Activated T-helper 1 cell treated with Interleukin-2 at 50 U/mL for 16 hours (primary cell): ENCODE measurements at places on chromosomes 1 and 21.
A peak's percentile ranks its signal among the peaks of the same experiment; 100 is the strongest.

DNA sequence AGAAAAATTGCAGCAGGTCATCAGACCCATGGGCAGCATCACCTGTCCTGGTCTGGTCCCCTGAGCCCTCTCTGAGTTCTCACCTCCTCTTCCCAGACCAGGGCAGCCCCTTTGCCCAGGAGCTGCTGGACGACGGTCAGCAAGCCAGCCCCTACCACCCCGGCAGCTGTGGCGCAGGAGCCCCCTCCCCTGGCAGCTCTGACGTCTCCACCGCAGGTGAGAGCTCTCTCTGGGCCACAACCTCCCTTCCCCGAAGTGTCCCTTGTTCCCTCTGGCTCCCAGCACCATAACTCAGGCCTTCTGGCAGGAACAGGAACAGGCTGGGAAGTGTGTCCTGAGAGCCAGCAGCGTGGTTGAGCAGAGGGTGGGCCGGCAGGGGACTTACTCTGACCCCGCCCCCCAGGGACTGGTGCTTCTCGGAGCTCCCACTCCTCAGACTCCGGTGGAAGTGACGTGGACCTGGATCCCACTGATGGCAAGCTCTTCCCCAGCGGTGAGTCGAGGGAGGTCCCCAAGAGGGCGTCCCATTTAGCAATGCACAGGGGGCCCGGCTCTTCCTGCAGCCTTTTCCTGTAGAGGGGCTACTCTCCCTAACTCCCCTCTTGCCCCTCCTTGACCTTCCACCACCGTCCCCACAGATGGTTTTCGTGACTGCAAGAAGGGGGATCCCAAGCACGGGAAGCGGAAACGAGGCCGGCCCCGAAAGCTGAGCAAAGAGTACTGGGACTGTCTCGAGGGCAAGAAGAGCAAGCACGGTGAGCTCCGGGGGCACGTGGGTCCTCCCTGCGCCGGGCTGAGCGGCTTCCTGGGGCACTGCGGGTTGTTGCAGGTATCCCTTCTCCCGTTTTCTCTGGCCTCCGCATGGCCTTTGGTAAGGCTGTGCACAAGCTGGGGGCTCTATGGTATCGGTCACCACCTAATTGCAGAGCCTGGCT is 2.4 kb downstream of the ELF3 start:
- DNase-seq = no peak

DNA sequence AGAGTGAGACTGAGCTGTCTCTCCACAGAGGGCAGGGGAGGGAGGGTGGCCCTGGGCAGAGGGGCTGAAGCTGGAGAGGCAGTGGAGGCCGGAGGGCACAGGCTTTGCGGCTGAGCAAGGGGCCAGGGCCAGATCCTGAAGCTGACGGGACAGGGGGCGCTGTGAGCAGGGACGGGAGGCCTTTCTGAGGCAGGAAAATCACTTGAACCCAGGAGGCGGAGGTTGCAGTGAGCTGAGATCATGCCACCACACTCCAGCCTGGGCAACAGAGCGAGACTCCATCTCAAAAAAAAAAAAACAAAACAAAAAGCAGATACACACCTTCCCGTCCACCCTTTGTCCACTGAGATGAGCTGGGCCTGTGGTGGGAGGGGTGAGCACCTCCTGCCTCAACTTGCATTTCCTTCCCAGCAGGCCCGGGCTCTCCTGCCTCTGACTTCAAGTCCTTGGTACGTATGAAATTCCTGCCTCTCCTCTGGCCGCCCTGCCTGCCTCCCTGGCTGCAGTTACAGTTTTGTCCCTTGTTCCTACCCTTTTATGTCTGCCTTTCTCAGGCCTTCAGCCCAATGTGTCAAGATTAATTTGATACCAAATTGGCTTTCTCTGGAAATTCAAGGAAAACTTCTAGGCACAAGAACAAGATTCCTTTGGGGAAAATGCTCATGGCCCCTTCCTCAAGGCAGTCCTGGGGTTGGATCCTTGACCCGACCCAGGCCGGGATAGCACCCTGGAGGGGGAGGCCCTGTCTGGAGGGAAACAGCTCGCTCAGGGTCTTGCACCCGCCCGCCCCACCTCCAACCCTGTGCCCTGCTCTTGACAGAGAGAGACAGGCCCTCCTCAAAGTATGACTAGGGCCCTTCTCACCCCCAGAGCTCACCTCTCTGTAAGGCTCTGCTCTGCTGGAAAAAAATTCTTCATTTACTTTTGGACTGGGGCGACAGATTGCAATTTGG is 11.2 kb upstream of the ADAMTSL4 start:
- DNase-seq = no peak

DNA sequence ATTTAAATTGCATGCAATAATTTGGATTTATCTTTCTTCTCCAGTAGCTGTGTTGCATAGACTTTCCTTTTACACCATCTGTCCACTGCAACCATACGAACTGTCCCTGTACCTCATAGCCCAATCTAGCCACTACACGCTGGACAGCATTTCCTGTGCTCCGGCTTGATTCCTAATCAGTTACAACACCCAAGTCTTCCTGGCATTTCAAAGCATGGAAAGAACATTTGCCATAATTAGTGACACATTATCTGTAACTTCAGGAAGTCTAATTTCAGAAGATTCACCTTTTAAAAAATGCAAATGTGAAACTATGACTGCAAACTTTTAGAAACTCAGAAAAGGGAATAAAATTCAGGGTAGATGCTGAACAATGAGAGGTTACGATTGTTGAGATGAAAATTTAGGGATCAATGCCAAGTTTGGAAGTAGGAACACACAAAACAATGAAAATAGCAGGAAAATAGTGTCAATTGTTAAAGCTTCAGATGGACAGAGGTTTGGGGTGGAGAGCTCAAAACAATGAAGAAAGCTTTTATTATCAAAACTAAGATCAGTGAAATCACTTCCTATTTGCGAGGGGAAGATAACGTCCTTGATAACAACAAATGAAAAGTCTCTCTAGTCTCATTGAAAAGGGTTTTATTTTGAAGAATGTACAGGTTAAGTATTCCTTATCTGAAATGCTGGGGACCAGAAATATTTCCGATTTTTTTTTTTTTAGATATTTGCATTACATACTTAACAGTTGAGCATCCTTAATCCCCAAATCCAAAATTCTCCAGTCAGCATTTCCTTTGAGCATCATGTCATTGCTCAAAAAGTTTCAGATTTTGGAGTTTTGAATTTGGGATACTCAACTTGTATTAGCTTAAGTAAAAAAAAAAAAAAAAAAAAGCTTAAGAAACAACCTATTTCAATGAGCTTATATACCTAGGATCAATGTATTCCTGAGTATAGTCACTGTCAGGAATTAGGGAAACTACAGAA is 107.3 kb downstream of the FNBP1L start:
- no peak for DNase-seq

DNA sequence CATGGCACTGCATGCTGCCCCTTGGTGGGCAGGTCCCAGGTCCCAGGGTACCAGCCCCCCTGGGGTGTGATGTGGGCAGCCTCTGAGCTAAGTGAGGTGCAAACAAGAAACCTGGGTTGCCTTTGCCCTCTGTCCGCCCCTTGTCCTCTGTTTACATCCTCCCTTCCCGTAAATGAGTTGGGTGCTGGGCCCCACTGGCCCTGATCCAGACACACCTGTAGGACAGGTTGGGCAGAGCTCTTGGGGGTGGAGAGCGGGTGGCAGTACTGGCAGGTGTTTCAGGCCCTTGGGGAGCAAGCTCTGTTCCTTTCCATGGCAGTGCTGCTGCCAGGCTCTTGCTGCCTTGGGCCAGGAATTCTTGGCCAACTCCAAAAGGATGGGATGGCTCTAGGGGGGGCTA is 35.8 kb downstream of the ELF3 start:
- no peak for DNase-seq

DNA sequence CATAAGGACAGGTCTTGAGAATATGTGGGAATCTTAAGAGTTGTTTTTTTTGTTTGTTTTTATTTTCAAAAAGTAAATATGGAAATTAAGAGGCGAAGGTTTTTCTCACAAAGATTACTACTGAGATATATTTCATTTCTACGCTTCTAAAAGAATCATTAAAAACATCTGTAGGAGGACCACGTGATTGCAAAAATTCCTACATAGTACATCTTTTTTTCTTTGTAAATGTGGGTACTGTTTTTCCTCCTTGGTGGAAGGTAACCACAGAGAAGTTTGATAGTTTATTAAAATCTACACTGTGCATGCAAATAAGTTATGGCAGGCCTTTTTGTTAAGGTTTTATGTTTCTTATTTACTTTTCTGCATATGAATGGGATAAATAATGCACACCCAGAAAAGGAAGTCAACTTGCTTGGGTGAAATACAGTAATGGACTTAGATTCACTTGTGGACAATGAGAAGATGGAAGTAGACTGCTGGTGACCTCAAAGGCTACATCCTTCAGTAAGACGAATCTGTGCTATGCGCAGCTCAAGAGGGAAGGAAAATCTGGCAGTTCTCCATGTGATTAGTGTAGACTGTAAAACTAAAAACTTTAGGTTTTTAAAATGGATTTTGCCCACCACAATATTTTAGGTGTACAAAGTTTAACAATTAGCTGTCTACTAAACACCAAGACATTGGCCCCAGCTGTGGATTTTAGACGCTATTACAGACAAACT is 2.0 kb downstream of the AK5 start:
- DNase-seq = no peak

DNA sequence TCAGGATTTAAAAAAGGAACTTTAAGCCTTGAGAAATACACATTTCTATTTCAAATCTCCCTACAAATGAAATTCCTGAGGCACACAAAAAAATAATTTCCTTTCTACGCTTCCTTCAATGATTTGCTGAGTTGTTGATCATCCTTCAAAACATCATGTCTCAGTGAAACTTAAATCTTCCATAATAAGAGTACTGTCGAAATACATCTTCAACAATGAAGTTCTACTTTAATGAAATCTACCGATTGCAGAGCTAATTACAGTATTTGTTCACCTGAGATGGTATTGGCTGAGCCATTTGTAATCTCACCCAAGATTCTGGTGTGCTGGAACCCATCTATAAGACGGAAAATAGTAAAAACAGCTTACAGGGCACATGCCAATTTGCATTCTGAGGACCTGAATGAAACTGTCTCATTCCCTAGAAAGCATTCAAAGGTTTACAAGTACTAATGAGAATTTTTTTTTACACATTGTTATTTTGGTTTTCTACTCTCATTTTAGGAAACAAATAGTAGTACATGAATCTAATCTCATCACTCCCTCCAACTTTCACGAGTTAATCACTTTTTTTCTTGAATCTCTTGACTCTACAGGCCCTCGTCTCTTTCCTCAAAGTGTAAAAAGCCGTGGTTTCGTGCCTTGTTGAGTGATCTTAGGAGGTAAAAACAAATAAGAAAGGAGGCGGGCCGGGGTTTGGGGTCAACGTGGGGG is 1.1 kb downstream of the CHML start:
- no peak for DNase-seq

DNA sequence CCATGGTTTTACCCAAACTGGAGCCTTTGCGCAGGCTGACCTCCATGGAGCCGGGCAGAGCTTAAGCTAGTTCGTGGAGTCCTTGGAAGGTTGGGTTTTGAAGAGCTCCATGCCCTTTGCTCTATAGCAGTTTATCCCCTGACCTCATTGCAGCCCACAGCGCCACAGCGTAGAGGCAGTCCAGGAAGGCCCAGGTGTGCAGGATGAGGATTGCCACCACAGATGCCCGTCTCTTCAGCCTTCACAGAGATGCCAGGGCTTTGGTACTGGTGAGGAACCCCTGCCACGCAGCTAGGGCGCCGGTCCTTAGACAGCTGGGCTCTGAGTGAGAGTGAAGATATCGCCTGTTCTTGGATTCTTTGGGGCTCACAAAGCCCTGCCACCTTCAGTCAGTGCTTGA is 138.6 kb downstream of the PEX14 start:
- DNase-seq = no peak

DNA sequence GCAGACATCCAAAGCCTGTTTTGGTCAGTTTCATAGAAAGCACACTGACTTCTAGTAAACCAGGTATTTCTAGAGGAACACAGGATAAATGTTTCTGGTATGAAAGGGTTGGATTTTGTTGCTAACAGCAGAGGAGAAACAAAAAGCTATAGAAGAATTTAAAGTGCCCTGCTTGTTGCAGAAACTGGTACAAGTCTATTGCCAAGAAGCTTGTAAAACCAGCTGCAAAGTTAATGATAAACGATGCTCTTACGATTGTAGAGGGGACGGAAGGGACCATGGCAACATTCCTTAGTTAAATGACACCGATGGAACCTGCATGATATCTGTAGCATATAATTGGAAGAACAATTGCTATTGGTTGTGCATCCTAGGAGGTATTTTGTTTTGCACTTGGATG is 40.1 kb downstream of the SLC35F3 start:
- DNase-seq = no peak

DNA sequence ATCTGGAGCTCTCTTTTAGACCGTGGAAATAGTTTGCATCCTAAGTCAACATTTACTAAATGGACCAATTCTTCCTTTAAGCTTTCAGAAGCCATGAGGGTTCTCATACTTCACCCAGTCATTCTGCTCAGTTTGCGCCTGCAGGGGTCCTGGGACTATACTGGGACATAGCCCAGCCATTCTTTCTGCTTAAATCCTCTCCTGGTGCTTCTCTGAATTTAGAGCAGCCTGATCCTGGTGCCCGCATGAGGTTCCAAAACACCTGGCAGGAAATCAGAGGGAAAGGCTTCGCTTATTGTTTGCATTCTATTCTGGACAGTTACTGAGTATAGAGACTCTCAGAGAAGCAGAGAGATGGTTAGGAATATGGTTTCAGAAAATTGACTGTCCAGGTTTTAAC is 27.0 kb downstream of the TNN start:
- no peak for DNase-seq

DNA sequence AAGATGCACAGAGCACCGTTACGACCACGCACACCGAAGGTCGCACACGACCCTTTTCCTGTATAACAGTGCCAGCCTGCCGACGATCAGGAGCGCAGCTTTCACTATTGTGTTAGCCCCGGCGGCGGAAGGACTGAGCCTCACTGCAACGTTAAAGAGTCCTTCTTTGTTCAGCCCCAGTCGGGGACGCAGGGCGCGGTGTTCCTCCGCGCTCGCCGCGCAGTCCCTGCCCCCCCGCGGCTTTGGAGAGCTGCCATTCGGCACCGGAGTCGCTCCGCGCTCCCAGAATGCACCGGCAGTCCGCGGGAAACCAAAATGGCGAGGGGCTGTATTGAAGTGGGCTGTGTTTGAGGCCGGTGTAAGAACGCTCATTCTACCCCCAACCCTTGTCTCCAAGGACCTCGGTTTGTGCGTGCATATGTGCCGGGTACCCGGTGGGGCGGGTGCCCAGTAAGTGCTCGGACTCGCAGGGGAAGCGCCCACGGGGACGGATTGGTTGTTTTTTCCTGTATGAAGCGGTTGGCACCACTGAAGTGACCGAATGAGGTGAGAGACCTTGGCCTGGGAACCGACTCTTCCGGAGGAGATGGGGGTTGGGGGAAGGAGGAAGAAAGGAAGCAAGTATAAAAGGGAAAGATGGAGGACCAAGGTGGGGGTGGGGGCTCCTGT is at the start of gene MTF2:
MTF2 (plus strand) TSS at position 298 of the 669 bp plus-strand sequence; CDS start at position 542, 244 bp downstream.
- DNase-seq = peak; percentile 89

- no peak for DNase-seq
These were observed 50.4 kb upstream of the NRDC start for GRCh38 chr1:51928896-51929295.
